ENCODE measurements at places on chromosomes 4 and X.

DNA sequence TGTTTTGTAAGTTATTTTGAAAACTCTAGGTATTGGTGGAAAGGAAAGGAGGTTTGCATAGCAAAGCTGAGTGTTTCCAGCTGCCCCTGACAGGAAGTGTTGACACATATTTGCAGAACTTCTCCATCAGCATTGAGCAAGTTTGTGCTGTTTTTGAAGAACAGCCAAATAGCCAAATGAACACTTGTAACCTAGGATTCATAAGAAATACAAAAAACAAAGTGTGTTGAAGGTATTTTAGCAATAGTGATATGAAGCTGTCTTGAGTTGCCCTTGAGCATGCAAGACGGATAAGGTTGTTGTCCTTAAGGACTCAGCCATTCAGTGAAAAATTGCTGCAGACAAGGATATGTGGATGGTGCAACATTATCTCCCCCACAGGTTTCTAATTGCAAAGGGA is 68.3 kb upstream of the PGM2 start:
- no peak for DNase-seq

- DNase-seq, result no peak
Measured at GRCh38 chrX:149631234-149632165, at the start of gene TMEM185A. TMEM185A (minus strand) TSS chrX:149631792; CDS start chrX:149631580, 212 bp downstream.

- no peak for DNase-seq
Measured at GRCh38 chr4:139508581-139509237, 47.3 kb downstream of the SETD7 start.

DNA sequence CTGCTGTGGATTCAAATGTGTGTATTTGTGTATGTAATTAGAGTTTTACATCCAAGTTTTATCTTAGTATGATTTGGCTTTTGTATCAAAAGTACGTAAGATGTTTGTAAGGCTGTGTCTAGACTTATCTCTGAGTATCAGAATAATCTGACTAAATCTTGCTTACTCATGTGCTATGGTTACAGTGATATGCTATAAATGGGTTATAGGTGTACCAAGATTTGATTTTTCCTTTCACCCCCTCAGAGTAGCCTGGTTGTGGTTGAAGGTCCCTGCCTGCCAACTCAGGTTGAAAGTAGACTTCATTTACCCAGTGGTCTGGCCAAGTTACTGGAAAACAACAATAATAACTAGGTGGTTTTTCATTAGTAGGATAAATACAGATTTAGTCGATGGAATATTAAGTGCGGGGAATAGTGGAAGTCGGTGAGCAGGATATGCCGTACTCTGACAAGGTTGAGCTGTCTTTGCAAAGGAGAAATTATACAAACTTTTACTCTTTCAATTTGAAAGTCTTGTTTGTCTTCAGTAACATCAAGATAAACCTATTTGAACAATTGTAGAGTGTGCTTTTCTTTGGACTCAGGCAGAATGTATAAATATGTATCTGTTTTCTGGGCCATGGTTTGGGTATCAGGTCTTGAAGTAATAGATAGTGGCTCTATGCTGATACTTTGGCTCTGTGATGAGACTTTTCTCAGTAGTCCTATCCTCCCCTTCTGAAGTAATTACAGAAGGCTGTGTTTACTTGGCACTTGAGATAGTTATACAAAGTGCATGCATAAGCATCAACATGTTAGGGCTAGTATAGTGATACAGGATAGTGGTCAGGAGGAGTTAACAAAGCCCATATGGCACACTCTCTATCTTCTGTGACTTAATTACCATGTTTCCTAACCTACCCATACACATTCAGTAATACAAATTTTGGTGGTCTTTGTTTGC is 23.7 kb downstream of the BMP2K start:
- no peak for DNase-seq

DNA sequence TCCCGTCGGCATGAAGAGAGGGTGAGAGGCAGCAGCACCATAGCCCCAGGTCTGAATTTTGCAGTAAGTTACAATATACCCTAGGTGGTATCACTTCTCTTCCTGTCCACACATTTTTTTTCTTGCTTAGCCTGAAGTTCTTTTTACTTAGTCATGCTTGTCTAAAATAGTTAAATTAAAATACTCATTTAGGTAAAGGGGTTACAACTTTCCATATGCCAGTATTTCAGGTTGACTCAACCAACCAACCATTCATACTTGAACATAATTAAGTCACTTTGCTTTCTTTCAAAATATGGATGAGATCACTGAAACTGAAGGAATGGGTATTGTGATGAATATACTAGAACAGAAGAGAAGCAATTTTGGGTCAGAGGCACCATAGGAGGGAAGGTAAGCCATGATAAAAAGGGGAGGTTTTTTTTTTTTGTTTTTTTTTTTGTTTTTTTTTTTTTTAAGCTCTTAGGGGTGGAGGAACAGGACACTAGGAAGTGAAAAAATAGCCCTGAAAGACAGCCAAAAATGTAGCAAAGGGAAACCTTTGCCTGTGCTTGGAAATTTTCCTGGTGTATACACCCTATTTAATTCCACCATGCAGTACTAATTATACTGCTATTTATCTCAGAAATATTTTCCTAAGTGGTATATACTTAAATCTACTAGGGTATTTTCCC is 41.8 kb downstream of the RPS6KA3 start:
- peak; percentile 22 for DNase-seq

DNA sequence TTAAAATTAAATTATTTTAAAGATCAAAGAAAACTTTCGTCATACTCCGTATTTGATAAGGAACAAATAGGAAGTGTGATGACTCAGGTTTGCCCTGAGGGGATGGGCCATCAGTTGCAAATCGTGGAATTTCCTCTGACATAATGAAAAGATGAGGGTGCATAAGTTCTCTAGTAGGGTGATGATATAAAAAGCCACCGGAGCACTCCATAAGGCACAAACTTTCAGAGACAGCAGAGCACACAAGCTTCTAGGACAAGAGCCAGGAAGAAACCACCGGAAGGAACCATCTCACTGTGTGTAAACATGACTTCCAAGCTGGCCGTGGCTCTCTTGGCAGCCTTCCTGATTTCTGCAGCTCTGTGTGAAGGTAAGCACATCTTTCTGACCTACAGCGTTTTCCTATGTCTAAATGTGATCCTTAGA is at the start of gene CXCL8:
TSS of gene CXCL8 (plus strand) at position 217 of the 426 bp plus-strand sequence. CDS start at position 307, 90 bp downstream.
- DNase-seq, result no peak

DNA sequence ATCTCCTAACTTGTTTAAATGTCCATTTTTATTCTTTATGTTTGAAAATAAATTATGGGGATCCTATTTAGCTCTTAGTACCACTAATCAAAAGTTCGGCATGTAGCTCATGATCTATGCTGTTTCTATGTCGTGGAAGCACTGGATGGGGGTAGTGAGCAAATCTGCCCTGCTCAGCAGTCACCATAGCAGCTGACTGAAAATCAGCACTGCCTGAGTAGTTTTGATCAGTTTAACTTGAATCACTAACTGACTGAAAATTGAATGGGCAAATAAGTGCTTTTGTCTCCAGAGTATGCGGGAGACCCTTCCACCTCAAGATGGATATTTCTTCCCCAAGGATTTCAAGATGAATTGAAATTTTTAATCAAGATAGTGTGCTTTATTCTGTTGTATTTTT is 27.6 kb downstream of the NUDT6 start:
- no peak for DNase-seq

DNA sequence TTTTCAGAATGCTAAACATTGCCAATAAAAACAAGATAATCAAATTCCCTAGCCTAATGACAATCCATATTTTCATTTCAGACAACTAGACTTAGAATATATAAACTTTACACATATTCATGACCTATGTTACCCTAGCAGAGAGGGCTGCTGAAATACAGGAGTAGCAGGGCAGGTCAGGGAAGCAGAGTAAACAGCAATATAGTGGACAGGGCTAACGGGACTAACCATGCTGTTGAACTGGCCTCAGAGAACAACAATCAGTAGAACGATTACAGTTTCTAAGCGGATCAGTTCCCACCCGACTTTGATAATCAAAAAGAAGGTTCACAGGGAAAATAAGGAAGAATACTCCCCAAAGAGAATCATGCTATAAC is 14.0 kb downstream of the TBCK start:
- no peak for DNase-seq

GRCh38 chr4:138034871-138035270 is 207.3 kb downstream of the SLC7A11 start:
- no peak for DNase-seq

DNA sequence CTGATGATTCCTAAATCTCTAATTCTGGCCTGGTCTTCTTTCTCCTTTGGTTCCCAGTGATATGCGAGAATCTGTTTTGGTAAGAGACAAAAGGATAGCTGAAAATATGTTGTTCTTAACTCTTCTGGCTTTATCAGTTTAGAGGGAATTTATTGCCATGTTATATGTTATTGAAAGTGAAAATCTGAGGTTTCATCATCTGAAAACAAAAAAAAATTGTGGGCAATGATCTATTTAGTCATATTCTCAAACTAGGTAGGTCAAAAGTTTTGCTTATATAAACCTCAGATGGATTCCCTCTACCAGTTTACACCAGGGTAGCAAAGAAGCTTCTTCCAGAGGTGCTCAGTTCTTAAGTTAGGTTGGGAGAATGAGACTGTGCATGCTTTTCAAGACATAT is 103.6 kb downstream of the ITM2A start:
- DNase-seq, result no peak

GRCh38 chr4:94961420-94961819 is 203.7 kb downstream of the BMPR1B start:
- no peak for DNase-seq

DNA sequence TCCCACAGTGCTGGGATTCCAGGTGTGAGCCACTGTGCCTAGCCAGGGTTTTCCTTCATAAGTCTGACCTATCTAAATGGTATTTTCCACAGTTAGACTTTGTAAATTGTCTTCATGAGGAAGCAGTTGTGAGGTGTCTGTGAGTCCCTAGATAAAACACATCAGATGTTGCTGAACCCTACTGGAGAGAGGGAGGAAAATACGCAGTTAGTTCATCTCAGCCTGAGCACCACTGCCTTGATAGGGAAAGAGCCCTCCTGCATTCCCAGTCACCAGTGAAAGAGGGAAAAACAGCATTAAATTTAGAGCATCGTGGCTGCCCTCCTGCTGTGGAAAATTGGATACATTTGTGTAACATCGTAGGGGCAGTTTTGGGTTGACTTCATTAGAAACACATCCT is 31.7 kb upstream of the CLDN34 start:
- no peak for DNase-seq

DNA sequence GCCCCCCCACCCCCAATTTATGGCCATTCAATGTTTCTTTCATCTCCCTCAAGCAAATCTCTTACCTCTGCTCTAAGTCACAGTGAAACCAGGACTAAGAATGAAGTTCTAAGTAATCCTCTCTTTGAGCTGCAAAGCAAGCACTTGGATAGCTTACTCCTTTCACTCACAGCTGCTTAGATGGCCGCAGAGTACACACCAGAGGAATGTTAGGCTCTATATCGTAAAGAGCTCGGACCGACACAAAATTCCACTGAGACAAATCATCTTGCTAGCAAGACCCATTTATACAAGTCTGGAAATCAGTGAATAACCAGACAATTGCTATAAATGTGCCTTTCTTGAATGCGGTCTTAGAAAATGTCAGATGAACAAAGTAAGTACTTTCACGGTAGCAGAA is 135.0 kb downstream of the IDS start:
- peak; percentile 52 for DNase-seq

- DNase-seq, result no peak
Measured at GRCh38 chr4:38128478-38129459, 168.6 kb downstream of the PTTG2 start.

DNA sequence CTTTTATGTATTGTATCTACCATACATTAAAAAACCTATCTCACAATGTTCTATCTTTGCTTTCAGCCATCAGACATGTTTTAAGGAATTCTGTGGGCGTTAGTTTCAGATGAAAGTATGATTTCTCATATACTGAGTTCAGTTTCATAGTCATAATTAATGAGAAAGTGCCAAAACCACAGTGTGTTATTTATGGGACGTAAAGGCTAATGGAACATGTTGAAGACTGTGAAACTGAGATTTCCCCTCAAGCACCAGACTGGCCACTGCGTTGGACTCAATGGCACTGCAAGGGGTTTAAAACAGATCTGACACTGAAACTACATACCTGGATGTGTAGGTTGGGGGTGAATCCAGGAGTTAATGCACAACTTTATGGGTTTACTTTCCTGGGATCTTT is 32.0 kb downstream of the F8 start:
- DNase-seq, result no peak

Data from BJ (cell line).